OCI-M1 (cell line): ENCODE measurements at places on chromosomes 6 and 20.

DNA sequence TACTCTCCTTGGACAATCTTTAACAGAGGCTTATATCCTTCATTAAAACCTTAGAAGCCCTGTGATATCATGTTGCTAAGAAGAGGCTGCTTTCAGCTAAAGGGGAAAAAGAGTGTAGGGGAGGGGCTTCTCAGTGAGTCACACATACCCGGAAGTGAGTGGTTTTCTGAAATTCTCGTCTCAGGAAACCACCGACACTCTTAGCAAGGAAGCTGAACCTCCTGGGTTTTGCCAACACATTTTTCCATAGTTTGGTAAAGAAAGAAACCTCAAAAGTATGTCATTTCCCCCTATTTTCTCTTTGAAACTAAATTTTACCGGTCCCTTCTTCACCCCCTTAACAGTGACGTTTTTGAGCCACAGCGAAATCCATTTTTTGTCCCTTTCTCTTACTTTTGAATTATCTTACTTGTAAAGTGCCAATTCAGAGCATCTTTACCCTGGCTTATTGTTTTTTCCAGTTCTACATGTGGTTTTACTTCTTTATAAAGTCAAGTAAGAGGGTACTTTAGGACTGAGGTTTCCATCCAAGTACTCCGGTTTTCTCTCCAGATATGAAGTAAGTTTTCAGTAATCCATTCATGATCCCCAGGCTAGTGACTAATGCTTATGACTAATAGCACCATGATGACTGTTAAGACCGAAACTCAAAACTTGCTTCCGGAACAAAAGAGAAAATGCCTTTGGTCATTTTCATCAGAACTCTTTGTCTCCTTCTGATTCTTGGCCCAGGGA is 219.3 kb downstream of the ARHGAP18 start:
- DNase-seq: peak; percentile 86

DNA sequence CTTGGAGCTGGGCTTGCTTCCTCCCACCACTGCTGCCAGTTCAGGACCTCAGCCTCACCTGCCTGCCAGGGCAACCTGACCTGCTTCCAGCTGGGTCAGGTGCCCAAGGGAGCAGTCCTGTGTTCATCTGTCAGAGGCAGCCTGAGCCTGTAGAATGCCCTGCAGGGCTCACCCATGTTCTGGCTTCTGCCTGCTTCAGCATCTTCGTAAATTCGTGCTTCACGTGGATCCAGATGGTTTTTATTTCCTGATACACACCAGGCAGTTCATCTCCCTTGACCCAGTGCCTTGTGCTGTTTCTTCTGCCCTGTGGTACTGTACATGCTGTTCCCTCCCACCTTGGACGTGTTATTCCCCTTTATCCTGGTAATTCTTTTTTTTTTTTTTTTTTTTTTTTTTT is 50.2 kb downstream of the ARID1B start:
- DNase-seq: no peak

DNA sequence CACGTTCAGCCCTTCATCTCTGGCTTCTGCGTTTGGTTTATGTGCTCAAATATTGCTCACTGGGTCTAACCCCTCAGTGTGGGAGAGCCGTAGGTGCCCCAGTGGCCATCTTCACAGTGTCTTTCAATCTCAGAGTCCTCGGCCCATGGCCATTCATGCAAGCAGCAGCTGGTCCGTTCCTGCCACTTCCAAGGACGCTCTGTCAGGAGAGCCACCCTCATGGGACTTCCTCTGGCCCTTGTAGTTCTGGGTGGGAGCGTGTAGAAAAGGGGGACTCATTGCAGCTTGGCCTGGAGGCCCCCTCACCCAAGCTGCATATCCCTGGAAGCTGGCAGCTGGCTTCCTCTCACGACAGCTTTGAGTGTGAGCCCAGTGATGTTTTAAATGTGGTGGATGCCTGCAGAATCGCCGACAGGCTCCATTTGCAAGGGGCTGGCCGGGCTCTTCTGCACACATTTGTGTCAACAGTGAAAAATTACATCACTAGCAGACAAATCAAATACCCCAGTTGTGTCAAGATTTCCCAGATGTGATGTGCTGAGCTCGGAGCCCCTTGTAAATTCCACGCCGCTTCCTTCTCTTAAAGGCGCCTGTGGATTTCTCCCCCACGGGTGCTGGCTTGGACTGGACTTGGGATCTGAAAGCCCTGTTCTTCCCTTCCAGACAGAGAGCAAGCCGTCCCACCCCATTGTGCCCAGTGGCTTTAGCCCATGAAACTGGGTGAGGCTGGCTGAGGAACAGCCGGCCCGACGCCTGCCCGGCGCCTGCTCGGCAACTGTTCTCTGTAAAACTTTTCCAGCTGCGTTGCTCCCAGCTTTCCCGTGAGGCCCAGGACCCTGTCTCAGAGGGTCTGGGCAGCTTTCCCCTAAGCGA is 360.1 kb downstream of the TAF4 start:
- no peak for DNase-seq

- no peak for DNase-seq
Observed at GRCh38 chr6:141906569-141907080, 226.1 kb upstream of the GJE1 start.

DNA sequence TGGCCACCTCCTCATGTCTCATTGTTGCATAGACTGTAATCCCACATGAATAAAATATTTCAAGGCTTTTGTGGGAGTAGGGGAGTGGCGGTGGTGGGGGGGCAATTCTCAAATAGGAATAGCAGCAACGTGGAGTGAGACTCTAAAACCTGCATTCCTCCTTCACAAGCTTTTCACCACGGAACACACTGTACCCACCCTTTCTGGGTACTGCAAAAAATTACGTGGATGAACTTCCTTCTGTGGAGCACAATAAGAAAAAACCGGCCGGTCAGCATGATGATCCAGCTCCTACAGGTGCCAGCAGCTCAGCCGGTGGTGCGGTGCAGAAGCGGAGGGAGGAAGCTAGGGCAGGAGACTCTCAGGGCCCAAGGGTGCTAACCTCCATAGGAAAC is 930 bp upstream of the RRAGD start:
- DNase-seq: no peak

- DNase-seq: no peak
Observed at GRCh38 chr20:51926670-51927305, 124.5 kb upstream of the SALL4 start.

- DNase-seq: peak; percentile 63
Observed at GRCh38 chr6:127641905-127642304, 64.9 kb downstream of the C6orf58 start.

GRCh38 chr20:17622086-17622850 is 52.4 kb downstream of the DSTN start:
- DNase-seq: no peak

DNA sequence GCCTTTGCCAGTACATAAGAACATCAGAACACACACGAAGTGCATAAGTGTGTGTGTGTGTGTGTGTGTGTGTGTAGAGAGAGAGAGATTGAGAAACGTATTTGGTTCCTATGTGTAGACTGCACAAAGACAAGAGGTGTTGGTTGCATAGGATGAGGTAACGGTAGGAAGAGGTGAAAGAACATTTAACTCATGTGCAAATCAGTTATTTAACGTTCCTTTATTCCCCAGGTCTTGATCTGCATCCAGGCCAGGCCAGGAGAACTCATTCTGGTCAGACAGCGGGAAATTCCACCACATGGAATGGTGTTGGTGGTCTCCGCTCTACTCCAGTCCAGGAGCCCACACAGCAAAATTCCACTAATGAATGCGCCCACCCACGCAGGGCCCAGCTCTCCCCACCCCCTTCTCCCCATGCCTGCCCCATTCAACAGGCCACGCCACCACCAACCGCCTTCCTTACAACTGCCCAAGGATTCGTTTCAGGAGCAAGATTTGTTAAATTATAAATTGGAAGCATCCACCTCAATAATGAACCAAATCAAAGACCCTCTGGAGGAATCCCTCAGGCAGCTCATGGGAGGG is 86.8 kb downstream of the CLIC5 start:
- no peak for DNase-seq

DNA sequence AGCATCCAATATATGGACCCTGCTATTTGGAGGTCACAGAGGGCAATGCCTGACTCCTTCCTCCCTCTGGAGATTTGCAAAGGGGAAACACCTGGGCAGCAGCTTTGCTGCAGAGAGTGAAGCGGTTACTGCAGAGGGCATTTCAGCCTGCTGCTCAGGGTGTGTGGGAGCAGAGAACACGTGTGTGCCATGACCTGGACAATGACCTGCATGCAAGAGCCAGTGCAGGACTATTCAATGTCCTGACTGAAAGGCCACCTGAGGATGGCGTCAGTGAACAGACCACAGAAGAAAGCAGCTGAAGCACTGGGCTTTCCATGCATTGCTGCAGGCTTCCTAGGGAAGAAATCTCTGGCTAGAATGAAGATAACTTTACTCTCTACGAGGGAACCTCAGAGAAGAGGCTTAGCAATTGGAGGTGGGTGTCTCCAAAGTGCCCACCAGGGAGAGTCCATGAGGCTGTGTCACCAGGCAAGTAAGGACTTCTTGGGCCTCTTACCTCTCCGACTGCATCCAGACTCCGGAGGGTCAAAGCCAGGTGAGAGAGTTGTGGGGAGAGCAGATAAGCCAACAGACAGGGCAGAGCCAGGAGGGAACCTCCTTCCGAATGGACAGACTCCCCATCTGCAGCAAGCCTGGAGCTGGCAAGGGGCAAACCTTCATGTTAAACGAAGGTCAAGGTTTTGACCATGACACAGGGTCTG is 52.9 kb upstream of the PMEPA1 start:
- DNase-seq: no peak

- DNase-seq: peak; percentile 19
Observed at GRCh38 chr6:46370622-46371021, 120.6 kb downstream of the RCAN2 start.

DNA sequence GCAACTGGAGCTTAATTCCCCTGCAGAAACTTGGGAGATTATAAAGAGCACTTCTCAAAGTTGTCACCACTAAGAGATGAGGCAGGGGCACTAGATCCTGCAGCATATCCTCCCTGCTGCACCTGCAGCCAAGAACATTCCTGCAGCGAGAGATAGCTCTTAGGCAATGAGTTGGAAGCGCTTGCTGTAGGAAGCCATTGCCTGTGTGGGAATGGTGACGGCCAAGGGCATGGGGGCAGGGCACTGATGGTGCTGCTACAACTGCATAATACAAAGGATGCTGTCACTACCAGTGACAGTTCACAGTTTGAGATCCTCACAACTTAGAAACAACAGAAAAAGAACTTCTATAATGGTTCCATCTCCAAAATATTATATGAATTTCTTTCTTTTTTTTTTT is 89.9 kb downstream of the CDS2 start:
- DNase-seq: no peak

DNA sequence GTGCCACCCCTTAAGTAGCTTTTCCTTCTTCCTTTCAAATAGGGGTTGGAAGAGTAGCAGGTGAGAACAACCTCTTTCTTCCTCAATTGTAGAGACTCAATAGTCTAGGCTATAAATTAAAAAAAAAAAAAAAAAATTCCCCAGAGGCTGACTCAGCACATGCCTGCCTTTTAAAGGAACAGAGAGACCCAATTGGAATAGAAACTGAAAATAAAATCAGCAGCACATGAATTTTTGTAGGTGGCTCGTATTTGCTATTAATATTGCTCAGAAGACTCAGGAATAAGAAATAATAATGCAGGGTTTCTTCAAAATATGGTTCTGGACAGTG is 19.3 kb downstream of the TOP1 start:
- peak; percentile 85 for DNase-seq

- DNase-seq: no peak
Observed at GRCh38 chr20:51480507-51481270, 61.8 kb downstream of the NFATC2 start.

DNA sequence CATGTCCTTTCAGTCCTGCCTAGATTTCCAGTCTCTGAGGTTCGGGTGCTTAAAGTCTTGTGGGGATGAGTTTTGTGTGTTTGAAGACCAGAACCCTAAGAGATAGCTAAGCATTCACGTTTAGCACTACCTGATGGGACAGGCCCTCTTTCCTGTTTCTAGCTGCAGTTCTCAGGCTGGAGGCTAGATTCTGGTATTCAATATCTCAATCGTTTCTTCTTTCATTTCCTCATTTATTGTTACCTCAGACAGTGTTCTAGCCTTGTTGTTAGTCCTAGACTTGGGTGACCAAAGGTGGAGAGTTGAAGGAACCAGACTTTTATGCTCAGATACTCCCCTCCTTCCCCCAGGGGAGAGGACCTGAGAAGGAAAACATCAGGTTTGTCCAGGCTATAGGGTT is 16.8 kb downstream of the CEP250 start:
- DNase-seq: no peak

GRCh38 chr6:27507041-27507956 is 34.4 kb upstream of the ZNF184 start:
- DNase-seq: peak; percentile 38

GRCh38 chr6:144264270-144265060 is 20.7 kb upstream of the UTRN start:
- DNase-seq: no peak

DNA sequence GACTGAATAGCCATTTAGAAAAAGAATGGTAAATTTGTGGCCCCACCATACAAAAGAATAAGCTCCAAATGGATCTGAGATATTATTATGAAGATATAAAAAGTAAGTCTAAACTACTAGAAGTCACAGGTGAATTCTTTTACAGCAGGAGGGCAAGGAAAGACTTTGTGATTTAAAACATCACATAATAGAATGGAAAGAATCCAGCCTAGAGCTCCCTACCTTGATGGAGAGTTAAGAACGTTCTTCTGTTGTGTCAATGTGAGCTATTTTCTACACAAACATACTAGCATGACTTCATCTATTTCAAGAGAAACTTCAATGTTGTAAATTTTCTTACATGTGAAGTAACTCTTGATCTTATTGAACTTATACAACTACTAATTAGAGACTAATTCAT is 100.0 kb upstream of the NRSN1 start:
- no peak for DNase-seq

DNA sequence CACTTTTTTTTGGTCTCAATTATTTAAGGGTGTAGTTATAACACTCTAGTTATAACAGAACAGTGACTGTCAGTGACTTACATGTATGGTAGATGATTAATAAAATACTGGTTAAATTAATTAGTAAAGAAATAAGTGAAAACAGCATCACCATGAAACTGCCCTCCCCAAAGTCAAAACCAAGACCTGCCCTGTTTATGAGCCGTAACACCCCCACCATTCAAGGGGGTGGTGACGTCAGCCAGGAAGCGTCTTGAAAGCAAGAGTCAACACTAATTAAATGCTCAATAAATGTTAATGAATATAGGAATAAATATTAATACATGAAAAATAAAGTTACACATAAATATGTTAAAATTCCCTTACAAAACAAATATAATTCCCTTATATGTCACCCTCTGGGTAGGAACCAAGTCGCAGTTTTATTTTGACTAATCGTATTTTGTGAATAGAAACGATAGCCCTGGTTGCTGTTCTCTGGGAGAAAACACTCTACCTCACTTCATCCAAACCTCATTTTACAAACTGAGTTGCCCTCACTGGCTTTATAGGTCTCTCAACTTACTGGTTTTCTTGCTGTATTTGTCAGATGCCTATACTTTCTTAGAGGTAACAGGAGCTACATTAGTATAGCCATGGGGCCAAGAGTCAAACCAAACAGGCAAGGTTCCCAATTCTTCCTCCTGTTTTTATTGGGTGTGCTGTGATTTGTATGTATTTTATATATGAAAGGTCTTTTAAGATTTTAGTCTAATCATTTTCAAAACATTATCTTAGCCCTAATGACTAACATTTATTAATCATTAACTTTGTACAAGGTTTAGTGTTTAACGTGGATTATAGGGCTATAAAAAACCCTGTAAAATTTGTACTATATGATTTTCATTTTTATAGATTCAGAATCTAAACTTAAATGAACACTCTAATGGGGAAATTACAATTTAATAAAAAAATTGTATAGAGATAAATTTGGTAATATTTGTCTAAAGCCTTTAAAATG is 227.9 kb upstream of the IRAK1BP1 start:
- DNase-seq: no peak
